ENCODE measurements at places on chromosomes 16 and 17.

DNA sequence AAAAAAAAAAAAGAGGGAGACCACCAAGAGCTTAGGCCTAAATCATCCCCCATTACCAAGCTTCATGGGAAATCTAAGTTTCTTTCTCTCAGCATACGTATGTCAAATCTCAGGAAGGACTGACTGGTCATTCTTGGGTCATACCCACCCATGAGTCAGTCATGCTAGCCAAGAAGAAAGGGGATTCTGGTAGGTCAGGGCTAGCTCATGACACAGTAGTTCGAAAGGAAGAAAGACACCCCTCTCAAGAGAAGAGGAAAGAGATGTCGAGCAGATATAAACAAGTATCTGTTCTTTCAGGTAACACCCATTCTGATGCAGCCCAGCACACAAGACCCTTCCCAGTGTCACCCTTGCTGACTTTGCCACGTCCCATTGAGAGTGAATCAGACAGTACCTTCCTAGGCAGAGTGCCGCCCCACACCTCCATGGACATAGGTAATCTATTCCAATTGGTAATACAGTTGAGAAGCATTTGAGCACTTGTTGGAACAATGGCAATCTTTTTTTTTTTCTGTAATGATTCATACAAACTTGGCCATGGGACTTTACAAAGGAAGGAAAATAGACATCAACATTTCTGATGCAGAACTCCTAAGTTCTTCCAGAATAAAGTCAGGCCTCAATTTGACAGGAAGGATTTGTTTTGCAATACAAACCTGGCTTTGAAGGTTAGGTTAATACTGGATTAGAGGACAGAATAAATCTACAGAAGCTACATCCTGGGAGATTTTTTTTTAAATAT lies 38.2 kb downstream of the COPRS start:
- DNase-seq: no peak

- DNase-seq: no peak
These were observed 339.4 kb downstream of the CDH11 start for GRCh38 chr16:64782484-64782883.

DNA sequence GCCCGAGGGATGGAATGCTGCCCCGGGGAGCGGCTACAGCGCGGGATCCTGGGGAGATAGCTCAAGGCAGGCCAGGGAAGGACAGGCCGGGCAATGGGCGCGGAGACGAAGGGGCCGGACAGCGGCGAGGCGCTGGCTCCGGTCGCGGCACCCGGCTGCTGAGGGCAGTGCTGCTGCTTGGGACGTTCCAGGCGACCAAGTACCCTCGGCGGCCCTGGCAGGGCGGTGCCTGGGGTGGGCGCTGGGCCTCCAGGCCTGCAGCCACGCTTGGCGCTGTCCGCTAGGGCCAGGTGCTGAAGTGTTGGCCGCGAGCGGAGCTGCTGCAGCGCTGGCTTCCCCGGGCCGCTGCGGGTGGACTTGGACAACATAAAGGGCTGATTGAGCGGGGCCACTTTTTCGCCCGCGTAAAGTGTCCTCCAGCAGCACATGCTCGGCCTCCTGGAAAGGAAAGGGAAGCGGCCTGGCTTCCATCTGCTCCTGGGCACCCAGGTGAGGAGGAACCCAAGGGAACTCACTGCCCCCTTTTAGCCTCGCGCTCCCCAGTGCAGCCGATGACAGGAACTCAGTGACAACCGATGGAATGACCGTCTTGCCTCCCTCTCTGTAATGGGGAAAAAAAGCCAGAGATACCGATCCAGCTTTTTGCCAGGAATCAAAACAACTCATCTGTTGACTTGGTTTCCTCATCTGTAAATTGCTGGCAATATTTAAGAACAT lies 23.7 kb downstream of the CLEC3A start:
- peak; percentile 94 for DNase-seq

DNA sequence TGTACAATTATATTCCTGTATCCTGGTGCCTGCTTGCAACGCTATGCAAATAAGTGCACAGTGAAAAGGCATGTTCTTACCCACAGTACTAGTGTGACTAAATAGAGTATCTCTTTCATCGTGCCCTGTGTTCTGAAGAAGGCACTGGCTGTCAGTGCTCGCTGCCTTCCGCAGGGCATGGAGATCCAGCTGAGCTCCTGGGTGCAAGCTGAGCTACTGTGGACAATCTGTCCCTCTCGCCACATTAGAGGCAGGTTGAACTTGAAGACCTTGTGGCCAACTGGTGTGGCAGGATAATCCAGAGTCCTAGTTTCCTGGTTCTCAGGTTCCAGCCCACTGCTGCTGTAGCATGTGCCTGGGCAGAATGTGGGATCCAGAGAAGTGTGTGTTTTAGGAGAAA lies 1.9 kb upstream of the ST6GALNAC1 start:
- no peak for DNase-seq

- DNase-seq: peak; percentile 70
These were observed 38.9 kb upstream of the GHDC start for GRCh38 chr17:42233156-42233555.

- DNase-seq: no peak
These were observed 4.5 kb downstream of the SLC26A11 start for GRCh38 chr17:80224683-80225082.

DNA sequence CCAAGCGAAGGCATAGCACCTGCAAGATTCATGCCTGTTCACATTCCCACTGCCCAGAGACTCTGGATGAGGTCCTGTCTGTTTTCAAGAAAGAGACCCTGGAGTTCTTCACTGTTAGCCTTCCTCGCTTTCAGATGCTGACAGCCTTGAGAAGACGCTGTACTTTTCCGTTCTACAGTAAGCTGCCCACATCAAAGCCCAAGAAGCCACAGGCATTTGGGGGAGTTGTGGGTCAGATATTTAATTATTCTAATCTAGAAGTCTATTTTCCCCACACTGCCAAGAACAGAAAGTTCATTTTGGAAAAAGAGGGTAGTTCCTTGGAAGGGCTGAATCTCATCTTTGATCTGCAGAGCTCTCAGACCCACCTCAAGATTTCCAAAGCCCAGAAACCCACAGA lies 127.9 kb downstream of the AXIN2 start:
- DNase-seq: peak; percentile 92

- DNase-seq: no peak
These were observed 26.9 kb upstream of the SLC38A8 start for GRCh38 chr16:84069540-84069939.

- no peak for DNase-seq
These were observed 17.4 kb upstream of the BRD7 start for GRCh38 chr16:50386139-50386538.

- peak; percentile 67 for DNase-seq
These were observed 5.3 kb upstream of the COL1A1 start for GRCh38 chr17:50206604-50207293.

DNA sequence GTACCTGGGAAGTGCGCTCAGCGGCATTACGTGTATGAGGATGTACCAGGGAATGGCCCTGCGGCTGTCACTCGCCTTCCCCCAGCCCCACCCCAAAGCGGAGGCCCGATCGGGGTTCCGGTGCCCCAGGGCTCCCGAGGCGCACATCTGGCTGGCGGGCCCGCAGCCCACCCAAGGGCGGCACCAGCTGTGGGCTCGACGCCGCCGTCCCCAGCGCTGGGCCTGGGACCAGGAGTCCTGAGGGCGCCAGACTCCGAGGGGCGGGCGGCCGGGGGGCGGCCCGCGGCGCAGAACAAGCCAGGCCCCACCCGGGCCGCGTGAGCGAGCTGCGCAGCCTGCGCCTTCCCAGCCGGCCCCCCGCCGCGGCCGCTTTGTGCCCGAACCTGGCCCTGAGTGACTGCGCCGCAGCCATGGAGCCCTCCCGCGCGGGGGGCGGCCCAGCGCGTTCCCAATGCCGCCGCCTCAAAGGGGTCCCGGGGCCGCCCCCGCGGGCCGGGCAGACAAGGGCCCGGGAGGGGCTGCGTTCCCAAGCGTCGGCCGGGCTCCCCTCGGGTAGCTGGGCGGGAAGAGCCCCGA lies 17.4 kb downstream of the ZNF423 start:
- no peak for DNase-seq

GRCh38 chr17:32926183-32926582 lies 1.8 kb upstream of the TMEM98 start:
- no peak for DNase-seq

- no peak for DNase-seq
These were observed 5.5 kb downstream of the ODF4 start for GRCh38 chr17:8345052-8345690.

DNA sequence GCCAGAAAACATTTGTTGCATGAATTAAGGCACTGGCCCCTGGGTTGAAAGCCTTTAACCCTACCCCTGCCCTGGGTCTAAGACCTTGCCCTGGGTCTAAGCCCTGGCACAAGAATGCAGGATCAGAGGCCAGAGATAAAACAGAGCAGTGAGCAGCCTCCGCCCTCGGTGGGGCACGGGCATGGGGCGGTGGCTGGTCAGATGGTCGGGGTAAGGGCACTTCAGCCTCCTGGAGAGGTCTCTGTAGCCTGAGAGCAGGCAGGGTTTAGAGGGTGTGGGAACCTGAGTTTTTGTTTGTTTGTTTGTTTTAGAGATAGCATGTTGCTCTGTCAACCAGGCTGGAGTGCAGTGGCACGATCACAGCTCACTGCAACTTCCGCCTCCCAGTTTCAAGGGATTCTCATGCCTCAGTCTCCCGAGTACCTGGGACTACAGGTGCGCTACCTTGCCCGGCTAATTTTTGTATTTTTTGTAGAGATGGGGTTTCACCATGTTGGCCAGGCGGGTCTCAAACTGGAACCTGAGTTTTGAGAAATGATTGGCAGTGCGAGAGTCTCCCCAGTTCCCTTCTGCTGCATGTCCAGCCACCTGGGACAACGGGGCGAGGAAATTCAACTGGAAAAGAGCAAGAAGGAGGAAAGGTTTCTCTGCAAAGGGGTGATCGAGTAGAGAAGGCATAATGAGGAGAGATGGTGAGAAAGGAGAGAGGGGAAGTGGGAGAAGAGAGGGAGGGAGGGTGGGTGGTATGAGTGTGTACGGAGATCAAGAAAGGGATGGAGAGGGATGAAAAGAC lies 27.7 kb downstream of the TNS4 start:
- DNase-seq: no peak

GRCh38 chr17:73861543-73861942 lies 217.3 kb upstream of the SDK2 start:
- no peak for DNase-seq

GRCh38 chr16:77014441-77014840 lies 176.5 kb upstream of the MON1B start:
- no peak for DNase-seq

DNA sequence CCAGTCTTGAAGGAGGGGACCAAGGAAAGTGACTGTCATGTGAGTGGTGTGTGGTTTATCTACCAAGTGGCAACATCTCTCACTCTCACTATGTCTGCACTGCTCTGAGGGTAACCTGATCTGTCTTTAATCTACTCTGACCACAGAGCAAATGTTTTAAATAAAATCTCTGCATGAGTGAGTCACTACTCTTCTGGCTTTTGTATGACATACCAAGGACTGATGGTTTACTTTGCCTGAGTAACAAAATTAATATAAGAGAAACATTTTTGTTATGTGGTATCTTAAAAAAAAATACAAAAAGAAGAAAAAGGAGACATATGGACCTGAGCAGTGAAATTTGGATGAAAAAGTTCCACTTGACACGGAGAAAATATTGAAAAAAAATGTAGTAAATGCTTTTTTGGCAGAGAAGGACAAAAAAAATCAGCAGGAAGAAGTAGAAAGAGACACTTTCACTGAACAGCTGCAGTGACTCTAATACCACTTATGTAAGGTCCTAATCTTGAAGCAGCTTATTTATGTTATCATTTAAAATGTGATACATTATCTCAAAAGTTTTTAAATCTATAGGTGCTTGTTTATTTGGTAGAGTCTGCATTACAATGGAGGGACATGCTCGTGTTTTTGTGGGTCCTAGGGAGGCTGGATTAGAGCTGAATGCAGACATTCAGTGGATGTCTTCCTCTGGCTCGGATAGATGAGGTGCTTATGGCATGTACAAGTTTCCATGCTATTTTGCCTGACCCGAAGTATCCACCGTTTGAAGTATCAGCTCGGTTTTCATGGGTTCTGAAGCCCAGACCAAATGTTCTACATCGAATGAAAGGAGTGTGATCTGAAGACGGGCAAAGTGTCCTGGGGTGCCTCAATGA lies 240.7 kb downstream of the MAP2K6 start:
- no peak for DNase-seq

DNA sequence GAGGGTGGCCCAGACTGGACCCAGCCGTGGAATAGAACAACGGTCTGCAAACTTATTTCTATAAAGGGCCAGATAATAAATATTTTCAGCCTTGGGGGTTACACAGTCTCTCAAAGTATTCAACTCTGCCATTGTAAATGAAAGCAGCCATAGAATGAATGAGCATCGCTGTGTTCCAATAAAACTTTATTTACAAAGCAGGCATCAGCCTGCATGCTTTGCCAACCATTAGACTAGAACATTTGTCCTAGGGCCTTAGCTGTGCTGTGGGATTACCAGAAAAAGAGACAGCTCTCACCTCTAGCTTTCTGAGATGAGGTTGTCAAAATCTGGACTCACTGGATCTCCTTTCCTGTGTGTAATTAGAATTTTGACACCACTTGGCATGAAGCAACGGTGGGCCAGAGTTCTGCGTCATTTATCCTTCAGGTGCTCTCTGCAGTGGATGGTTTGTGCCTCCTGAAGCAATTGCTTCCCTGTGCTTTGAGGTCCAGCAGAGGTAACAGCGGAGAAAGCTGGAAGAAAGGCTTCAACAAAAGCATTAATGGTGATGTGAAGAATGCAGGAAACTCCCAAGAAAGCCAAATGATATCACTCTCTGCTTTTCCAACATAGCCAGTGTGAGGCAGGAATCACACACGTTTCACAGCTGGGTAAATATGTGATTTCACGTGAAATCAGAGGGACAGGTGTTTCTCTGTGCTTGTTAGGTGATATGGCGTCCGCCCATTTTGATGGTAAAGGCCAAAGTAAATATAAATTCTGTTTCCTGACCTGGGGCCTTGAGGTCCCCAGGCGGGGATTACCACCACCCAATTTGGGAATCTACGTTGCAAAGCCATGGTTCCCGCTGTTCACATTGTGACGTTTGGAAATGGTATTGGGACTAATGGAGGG lies 148.4 kb downstream of the PITPNC1 start:
- DNase-seq: no peak

DNA sequence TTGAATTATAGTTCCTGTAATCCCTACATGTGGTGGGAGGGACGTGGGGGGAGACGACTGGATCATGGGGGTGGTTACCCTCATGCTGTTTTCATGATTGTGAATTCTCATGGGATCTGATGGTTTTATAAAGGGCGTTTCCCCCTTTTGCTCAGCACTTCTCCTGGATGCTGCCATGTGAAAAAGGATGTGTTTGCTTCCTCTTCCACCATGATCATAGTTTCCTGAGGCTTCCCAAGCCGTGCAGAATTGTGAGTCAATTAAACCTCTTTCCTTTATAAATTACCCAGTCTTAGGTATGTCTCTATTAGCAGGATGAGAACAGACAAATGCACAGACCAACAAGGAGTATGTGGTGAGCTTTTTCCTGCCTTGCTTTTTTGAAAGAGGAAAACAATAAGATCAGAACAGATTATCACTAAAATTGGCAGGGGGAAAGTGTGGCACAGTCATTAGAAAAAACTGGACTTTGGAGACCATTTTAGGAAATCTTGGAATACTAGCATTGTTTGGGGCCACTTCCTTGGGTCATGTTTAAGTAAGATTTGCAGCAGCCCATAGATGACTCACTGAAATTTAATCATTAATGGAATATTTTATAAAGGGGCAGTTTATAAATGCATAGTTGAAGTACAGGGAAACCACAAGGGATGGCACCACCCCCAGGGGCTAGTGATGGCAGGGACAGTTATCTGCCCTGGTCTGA lies 352.8 kb downstream of the CDH13 start:
- no peak for DNase-seq

- no peak for DNase-seq
These were observed 645 bp downstream of the NLGN2 start for GRCh38 chr17:7408252-7408727.

GRCh38 chr17:34347063-34347462 lies 9.2 kb upstream of the CCL13 start:
- DNase-seq: no peak

GRCh38 chr16:72134507-72134906 lies 37.4 kb downstream of the PMFBP1 start:
- DNase-seq: no peak

Data from cardiac muscle cell (in vitro differentiated cells and primary cell).